ENCODE measurements at places on chromosomes 5 and 9. TPM values are rescaled to one million over a fixed set of nuclear protein-coding genes. Genes with fewer than 3 reads are reported as not detected.

DNA sequence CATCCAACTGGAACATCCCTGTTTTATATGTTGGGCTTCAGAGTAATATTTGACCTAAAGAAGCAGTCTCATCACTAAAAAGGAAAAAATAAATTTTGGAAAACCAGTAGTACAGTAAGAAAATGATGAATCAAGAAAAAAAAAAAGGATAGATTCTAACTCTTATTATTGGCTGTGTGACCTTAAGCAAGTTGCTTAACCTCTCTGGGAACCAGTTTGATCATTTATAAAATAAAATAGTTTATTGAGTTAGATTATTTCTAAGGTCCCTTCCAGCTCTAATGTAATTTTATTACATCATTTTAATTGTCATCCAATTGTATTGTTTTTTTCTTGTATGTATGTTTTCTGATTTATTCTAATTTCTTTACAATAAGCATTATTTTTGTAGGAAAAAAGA, 127.0 kb downstream of the PRELID2 start:
- H3K27me3 ChIP-seq = no peaks in the 10 kb centered on the region
- DNase-seq = no peak
- H3K27ac ChIP-seq = no peak overlapping the region
- no peaks in the 10 kb centered on the region for H3K36me3 ChIP-seq
- H3K4me1 ChIP-seq = no peaks in the 10 kb centered on the region

The INSL4 gene
- total RNA-seq = not detected

The NR2F1 gene
- total RNA-seq = not detected

DNA sequence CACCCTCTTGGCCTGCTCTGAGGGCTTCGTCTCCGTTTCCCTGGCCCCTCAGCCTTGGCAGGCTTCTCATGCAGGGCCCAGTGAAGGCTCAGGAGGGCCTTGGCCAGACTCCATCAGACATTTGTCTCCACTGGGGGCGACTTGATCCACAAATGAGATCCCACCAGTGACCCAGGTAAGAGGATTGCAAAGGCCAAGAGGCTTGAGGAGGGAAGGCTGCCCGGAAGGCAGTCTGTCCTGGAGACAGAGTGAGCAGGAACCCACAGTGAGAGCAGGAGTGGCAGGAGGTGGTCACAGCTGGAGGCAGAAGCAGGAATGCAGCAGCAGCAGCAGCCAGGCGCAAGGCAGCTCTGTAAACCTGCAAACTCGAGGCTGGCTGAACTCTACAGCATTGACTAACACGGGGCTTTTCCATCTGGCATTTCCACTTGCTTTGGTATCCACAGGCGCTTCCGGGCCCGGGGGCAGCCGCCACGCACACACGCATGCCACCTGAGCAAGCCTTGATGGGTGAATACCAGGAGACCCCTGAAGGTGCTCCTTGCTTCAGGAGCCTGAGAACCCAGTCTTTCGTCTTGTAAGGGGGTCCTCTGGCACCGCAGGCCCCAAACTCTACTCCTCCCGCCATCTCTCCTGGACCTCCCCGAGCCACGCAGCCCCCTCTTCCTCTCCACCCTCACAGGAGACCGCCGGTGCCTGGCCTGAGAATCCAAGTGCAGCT, 14.7 kb downstream of the MGAT1 start:
- DNase-seq = peak; percentile 66
- H3K27ac ChIP-seq = no peak overlapping the region
- H3K4me1 ChIP-seq = peaks cover 12% of the 10 kb centered on the region
- no peak overlapping the region for H3K4me3 ChIP-seq
- H3K27me3 ChIP-seq = no peaks in the 10 kb centered on the region

DNA sequence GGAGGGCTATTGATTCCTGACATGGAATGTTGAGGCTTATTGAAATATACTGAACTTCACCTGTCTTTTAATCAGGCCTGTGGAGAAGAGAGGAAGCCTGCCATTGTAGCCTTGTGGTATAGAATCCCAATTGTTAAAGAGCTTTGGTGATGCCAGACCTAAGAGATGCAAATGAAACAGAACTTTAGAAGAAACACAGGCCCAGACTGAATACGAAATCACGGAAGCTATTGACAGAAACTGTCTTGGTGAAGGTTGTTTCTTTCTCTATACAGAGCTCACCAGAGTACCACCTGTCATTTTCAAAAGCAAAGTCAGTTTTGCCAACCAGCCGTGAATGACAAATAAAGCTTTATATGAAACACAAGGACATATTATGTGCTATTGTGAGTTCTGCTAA, 660.3 kb downstream of the ISL1 start:
- DNase-seq = no peak
- H3K4me1 ChIP-seq = no peaks in the 10 kb centered on the region
- H3K4me3 ChIP-seq = no peak overlapping the region
- H3K36me3 ChIP-seq = no peaks in the 10 kb centered on the region

The EIF4EBP3 gene
- total RNA-seq = 10.1 TPM

The PLPP7 gene
- 2.4 TPM for total RNA-seq

DNA sequence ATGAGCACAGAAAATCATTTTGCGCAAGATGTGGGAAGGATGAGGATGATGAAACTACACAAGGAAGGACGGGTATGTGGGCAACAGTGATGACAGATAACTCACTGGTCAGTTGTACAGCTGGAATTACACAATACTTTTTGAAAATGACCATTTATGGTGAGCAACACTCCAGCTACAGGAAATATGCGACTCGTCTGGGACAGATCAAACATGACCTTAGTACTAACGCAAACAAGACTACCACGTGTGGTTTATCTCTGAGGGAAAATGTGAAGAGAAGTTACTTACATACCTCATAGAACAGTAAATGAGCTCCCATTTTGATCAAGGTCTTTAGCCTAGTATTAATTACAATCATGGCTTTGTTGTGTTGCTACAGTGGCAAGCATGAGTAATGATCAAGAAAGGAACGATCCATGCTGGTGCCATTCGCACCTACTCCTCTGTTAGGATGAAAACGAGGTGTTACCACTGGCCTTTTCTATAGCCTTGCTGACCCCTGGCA, 456.9 kb downstream of the BNC2 start:
- no peak overlapping the region for H3K27ac ChIP-seq
- DNase-seq = no peak
- no peaks in the 10 kb centered on the region for H3K4me1 ChIP-seq
